ENCODE measurements at places on chromosomes 1 and 21.
A peak's percentile ranks its signal among the peaks of the same experiment; 100 is the strongest.

DNA sequence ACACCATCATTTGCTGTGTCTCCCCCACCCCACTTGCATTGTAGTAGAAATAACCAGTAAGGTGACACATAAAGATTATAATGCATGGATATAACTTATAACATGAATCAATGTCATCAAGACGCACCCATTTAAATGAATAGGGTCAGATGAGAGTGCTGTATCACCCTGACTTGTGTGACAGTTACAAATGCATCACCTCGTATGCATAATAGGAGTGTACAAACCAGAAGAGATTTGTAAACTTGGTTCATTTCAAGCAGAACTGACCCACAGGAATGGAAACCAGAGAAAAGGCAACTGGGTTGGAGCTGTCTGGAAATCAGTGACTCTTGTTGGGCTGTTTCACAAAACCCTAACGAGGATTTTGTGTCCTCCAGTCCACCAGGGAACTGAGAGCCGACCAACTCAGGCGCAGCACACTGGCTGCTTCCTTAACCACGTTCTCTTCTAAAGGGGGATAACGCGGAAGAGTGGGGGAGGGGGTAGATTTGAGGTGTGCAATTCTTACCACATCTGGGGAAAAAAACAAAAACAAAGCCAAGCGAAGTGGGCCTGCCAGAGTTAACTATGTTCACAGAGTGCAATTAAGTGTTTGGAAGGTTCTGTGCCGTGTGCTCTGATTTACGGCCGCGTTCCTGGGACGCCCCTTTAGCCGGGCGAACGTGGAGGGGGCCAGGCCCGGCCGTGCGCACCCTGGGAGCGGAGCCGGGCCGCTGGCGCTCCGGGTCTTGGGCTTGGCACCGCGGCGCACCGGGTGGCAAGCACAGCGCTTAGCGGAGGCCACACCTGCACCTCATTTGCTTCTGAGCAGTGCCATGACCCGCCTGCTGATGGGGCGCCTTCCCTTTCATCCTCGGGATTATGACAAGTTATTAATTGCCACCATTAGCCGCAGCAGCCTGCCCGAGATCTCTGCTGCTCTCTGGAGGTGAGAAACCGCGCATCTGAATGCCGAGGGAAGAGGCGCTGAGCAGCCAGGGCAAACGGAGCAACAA is 248.8 kb upstream of the FOXD3 start:
- DNase-seq, result peak; percentile 5

- DNase-seq, result no peak
Measured at GRCh38 chr1:101004061-101004460, 21.5 kb downstream of the DPH5 start.

DNA sequence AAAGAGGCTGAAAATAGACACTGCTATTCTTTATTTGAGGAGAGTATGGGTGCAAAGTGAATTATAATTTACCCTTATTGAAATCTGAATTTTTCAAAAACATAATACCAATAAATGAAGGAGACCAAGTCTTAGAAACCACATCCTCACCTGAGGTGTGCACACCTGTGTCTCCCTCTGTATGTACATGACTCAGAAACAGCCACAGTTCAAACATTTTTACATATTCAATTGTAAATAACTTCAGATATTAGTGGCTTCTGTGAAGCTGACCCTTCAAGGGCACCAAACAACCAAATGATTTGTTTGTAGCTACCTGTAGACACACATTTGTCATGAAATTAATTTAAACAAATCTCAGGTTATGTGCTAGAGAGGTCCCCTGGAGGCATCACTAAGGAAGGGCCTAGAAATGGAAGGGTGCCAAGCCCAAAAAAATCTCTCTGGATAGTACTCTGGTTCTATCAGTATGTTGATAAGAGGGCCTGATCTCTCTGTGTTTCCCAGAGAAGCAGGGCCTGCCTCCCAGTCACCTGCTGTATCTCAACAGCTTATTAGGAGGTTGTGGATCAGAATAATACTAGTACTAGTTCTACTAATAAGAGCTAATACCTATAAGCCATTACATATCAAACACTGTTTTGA is 28.1 kb downstream of the ERI3 start:
- DNase-seq, result no peak

DNA sequence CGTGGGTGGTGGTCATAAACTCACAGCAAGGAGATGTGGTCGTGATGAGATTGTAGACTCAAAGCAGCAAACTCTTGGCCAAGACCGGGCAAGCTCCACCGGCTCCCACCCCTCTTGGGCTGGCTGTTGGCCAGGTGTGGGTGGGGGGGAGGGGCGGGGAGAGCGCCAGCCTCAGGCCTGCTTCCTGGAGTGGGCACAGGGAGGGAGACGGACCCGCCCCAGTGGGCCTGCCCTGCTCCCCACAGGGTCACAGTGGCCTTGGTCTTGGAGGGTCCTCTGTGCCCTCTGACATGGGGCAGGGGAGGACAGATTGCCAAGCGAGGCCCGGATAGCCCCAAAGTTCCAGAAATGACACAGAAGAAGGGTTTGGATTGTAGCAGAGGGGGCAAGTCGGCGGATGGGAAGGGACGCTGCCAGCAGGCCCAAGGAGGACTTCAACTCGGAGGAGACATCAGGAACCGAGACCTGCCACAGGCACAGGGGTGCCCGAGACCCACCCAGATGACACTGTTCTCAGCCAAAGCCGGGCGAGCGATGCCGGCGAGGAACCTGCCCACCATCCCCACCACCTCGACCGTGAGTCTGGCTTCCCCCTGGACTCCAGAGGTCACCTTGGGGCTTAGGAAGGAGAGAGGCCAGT is 85.4 kb upstream of the ACTRT2 start:
- DNase-seq, result no peak

DNA sequence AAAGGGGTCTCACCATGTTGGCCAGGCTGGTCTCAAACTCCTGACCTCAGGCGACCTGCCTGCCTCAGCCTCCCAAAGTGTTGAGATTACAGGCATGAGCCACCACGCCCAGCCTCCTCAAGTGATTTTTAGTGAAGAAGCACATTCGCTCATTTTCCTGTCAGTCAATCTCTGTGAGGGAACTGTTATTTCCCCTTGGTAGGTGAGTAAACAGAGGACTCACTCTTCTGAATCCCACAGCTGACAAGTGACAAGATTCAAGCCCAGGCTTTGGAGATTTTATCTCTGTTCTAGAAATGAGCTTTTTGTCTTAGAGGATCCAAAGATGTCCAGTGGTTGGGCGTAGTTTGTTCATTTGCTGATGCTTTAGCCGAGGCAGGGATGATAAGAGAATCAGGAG is 43.9 kb upstream of the TACSTD2 start:
- no peak for DNase-seq

- no peak for DNase-seq
Measured at GRCh38 chr1:170808216-170808885, 127.0 kb upstream of the MROH9 start.

- DNase-seq, result no peak
Measured at GRCh38 chr21:45361033-45361997, 43.6 kb upstream of the COL18A1 start.

DNA sequence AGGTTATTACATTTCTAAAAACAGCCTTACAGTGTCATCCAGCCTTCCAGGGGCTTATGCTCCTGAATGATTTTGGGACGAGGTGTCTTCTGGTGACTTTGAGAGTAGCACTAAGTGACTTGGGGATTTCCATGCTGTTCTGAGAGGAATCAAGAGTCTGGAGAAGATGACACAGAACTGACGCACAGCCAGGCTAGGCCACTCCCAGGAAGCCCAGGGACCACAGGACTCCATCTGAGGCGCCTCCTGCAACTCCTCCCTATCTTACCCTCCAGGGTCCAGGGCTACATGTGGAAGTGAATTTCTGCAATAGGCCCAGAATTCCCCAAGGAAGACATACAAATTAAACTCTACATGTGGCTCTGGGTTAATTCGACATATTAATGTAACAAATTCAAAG is 92.5 kb downstream of the SLC25A24 start:
- no peak for DNase-seq

DNA sequence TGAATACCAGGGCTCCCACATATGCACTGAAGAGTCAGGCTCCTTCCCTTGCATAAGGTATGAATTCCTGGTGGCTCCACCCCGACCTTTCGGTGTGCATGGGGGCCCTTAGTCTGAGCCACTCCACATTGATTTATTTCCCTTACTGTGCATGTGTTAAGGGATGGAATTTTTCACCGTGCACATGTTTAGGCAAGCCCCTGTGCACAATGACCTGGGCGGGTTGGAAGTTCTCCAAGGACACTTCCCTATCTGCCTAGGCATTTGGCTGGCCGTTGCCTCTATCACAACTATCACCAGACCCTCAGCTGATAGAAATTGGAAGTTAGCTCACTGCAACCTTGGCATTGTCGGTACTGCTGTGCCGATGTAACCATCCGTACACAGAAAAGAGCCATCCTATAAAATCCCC is 9.7 kb downstream of the S100A6 start:
- no peak for DNase-seq

DNA sequence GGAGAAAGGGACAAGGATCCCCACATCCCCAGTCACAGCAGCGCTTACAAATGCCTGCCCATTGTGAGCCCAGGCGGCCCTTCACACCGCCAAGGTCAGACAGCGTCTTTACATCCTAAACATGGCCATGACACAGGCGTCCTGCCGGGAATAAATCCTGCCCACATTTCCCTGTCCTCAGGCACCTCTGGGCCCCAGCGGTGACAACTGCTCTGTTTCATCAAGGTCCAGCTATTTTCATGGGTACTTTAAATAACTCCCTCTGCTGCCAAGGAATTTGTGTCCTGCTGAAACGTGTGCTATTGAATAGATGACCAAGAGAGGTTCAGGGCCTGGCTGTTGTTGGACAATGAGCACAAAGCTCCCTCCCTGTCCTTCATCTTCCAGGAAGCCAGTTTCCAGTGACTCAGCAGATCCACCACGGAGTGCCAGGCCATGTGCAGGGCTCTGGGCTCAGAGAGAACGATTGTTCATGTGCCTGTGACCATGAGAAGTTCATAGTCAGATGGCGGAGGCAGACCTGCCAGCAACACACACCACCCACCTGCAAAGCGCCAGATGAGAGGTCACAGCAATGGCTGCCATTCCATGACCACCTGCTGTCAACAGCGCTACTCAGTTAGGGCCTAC is 195.8 kb downstream of the MATN1 start:
- no peak for DNase-seq

- no peak for DNase-seq
Measured at GRCh38 chr1:177928194-177928593, 41.7 kb downstream of the SEC16B start.

DNA sequence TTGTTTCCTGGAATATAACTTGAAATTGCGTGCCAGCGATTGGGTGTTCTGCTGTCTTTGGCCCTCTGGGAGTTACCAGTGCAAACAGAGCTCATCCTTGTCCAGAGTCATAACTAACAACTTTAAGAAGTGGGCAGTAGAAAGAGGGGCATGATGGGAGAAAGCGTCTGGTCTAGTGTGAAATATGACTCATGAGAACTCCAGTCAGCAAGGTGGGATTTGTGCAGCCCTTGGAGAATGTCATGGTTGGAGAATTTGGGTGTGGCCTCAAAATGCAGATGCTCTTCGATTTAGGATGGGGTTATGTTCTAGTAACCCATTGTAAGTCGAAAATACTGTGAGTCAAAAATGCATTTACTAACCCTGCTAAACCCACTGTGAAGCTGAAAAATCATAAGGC is 12.9 kb downstream of the ATP1B1 start:
- DNase-seq, result no peak

GRCh38 chr1:87572008-87572407 is 243.3 kb downstream of the LMO4 start:
- DNase-seq, result no peak

DNA sequence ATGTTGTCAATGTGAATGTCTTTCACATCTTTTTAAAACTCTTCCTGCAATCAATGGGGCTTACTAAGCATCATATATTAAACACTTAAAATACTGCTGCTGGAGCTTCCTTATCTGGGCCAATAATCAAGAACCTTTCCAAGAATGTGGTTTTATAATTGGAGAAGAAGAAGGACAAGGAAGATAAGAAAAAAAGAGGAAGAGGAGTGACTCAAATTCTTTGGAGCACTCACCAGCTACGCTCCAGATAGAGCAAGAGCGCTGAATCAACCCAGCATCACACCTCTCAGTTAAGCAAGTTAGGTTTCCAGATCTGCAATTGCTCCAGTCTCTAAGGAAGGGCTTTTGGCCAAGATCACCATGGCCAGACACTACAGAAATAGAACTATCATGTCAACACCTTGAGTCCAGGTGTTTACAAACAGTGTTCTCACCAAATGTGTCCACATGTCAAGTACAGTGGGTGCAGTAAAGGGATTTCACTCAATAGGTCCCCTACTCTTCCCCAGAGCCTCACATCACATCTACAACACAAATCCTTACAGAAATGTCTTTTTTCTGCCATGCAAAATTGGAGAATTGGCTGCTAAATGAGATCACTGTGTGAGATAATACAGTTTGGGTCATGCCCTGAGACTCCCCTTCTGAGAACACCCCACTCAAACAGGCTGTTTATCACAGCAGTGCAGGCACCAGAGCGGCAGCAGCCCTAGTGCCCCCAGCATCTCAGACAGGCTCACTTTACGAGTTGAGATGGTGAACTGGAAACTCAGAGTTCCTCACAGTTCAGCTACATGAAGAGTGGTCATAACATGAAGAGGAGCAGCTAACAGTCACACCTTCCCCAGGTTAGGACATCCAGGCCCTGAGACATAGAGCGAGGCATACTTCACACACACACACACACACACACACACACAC is 1.7 kb upstream of the SPRR2B start:
- no peak for DNase-seq

- DNase-seq, result no peak
Measured at GRCh38 chr1:99623554-99623953, 22.4 kb upstream of the PALMD start.

GRCh38 chr1:57281324-57281723 is 142.5 kb downstream of the DAB1 start:
- DNase-seq, result no peak

DNA sequence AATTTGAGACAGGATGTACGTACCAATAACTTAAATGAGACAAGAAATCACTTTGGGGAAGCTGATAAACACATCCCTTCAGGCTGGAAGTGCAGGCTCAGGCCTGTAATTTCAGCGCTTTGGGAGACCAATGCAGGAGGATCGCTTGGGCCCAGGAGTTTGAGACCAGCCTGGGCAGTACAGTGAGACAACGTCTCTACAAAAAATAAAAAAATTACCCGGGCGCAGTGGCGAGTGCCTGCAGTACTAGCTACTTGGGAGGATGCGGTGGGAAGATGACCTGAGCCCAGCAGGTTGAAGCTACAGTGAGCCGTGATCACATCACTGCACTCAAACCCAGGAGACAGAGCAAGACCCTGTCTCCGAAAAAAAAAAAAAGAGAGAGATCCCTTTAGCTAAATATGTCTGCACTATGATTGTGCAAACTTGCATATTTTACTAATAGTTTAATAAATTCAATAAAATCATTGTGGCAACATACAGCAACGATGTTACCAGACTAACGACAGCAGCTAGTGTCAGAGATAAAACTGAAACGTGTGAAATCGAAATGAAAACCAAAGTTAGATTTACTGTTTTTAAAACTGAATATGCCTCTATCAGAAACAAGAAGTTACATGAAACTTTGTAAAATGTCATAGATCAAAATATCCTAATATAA is 54.7 kb downstream of the CD2 start:
- DNase-seq, result no peak

DNA sequence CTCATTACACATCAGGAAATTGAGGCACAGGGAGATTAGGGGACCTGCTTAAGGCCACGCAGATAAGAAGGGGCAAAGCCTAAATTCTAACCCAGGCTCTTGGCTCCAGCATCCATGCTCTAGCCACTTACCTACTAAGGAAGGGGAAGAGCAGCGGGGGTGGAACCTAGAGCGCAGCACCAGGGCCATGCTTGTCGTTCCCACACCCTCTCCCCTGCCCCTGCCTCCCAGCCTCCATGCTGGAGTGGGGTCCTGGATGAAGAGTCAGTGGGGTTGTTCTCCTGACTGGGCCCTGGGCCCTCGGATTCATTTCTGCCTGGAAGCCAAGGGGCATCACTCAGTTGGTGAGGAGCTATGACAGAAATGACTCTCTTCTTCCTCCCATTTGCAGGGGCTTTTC is 133.3 kb downstream of the FOXD2 start:
- DNase-seq, result no peak

Data from NCI-H1092 treated with DMSO at 0.1 percent for 48 hours (cell line).